ENCODE measurements at places on chromosomes 6 and 20. TPM values are rescaled to one million over a fixed set of nuclear protein-coding genes. Genes with fewer than 3 reads are reported as not detected.

DNA sequence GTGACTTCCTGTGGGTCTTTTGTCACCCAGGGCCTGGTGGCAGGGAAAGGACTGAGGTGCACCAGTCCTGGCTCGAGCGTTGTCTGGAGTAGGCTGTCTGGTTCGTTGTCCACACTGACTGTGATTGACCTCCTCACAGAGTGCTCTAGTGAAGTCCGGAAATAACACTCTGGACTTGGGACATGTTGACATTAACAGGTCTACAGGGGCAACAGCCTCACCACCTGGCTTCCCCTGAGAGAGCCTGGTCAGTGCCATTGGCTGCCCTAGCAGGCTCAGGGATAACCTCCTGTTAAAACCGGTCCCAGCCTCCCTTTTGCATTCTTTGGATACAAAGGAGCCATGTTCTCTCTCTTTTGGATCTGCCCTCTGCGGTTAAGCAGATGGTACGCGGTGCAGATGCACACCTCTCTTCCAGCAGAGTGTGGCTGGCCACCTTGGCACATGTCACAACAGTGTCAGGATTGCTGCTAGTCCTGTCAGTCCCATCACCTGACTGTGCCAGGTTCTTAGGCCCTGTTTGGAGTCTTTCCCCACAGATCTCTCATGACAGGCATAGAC lies 46.2 kb downstream of the CDS2 start:
- DNase-seq = no peak

SPATS1 gene
- total RNA-seq = not detected

- peak; percentile 64 for DNase-seq
Measured at GRCh38 chr20:23368316-23369071, 6.5 kb downstream of the GZF1 start.

- no peak for DNase-seq
Measured at GRCh38 chr6:156988276-156989158, 211.3 kb downstream of the ARID1B start.

TDRD6 gene
- not detected for total RNA-seq

DNA sequence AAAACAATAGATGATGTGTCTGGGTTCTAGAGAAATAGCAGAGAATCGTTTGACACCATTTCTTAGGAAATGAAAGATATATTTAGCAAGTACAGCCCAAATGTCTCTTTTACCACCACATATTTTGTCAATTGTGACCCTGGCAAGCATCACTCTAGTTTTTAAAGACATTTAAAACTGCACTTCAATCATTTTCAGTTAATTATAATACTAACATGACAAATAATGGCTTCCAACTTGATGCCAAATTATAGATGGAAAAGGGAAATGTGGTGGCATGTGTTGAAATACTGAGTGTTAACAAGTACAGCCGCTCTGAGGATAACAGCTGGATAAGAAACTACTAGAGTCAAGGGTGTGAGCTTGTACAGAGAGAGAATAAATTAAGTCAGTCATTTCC lies 648.9 kb downstream of the FRK start:
- DNase-seq = no peak

- DNase-seq = no peak
Measured at GRCh38 chr6:168728056-168728455, 287.1 kb downstream of the SMOC2 start.

MOCS1 gene
- 8.1 TPM for total RNA-seq

- no peak for DNase-seq
Measured at GRCh38 chr6:87154641-87154992, 748 bp upstream of the ZNF292 start.

DNA sequence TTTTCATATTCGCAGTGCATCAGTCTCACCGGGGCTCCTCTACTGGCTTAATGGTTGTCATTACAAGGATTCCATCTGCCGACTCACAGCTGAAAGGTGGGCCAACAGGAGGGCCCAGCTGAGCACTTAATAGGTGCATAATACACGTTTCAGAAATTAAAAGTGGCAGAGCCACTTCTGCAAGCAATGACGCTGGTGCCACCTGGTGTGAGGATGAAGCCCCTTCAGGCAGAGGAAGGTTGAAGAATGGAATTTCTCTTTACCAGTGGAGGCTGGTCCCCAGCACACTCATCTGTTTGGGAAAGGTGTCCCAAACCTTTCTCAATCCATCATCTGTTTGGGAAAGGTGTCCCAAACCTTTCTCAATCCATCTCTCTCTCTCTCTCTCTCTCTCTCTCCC lies 8.2 kb upstream of the STMND1 start:
- no peak for DNase-seq

GRCh38 chr20:20051767-20052073 lies 546 bp downstream of the CRNKL1 start:
- no peak for DNase-seq

GRCh38 chr6:20325641-20326421 lies 75.8 kb upstream of the E2F3 start:
- DNase-seq = peak; percentile 49

GJA10 gene
- not detected for total RNA-seq

TREML1 gene
- total RNA-seq = not detected

GRCh38 chr6:155374681-155375080 lies 60.4 kb upstream of the TFB1M start:
- DNase-seq = no peak

C6orf141 gene
- total RNA-seq = not detected

GRCh38 chr6:54515013-54515412 lies 206.8 kb downstream of the TINAG start:
- DNase-seq = peak; percentile 2

GRCh38 chr20:49557449-49557848 lies 10.5 kb downstream of the PTGIS start:
- peak; percentile 50 for DNase-seq

- peak; percentile 72 for DNase-seq
Measured at GRCh38 chr20:58888521-58889333, 36.2 kb downstream of the GNAS start.

DNA sequence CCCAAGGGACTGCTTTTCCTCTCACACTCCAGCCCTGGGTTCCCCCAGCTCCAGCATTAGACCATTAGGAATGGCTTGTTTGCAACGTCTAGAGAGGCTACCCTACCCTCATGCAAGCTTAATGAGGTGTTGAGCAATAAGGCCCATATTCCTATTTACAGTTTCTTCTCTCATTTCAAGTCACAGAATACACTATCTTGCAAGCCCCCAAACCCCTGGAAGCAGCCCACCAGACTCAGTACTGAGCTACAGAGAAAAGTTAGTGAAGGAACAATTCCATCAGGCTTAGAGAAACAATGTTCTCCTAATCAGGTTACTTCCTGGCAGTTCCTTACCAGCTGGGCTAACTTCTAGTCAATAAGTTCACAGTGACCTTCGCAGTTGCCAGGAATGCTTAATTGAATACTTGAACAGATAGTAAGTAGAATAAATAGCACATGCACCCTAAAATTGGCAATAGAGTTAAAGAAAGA lies 606.5 kb upstream of the NOX3 start:
- DNase-seq = no peak

- peak; percentile 24 for DNase-seq
Measured at GRCh38 chr6:32047084-32047478, 8.9 kb downstream of the CYP21A2 start.

NFKBIE gene
- 7.5 TPM for total RNA-seq

DNA sequence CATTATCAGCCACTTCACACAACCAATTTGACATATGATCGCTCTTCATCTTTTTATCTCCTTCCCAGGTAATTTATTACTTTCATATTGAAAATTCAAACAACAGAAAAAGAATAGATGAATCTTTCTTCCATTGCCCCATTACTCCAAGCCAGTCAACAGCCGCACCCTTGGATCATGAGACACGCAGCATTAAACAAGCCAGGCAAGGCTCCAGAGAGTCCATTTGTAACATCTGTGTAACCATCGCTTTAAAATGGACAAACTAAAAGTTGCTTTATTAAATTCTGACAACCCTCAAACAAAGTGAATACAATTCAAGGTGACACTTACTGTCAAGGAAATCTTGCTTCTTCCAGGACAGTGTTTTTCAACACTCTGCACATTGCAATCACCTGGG lies 200.3 kb downstream of the EPM2A start:
- no peak for DNase-seq

IRF4 gene
- not detected for total RNA-seq

PDE7B gene
- 12.4 TPM for total RNA-seq

- no peak for DNase-seq
Measured at GRCh38 chr6:143544011-143544696, 32.6 kb upstream of the FUCA2 start.

EYA4 gene
- total RNA-seq = 11.9 TPM

- no peak for DNase-seq
Measured at GRCh38 chr6:44250718-44251123, 3.8 kb downstream of the HSP90AB1 start.

DNA sequence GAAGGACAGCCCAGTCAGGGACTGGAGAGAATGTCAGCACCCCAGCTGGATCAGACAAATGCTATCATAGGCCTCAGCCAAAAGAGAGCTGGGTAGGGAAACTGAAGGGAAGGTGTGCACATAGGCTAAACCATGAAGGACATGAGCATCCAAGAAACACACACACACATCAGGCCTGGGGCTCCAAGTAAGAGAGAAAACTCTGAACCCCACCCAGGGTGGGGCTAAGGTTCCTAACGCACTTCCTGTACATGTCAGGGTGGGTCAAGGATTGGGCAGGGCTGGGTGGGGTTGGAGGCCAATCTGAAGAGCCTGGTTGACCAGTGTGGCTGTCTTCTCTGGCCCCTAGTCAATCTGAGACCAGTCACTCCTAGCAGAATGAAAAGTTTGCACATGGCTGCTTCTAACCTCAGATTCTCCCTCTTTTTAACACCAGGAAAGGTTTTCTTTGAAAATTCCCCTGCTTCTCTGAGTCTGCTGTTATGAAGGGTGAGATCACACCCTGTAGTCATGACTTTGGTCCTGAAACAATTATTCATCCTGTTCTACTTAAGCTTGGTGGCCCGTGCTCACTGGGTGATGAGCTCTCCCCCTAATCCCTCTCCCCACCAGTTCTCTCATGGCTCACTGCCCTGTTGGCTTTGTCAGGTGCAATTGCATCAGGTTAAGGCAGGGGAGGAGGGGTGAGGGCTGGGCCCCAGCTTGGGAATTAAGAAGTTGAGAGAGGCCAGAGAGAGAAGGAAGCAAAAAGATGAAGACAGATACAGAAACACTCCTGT lies 88.4 kb downstream of the MAFB start:
- DNase-seq = no peak

DNA sequence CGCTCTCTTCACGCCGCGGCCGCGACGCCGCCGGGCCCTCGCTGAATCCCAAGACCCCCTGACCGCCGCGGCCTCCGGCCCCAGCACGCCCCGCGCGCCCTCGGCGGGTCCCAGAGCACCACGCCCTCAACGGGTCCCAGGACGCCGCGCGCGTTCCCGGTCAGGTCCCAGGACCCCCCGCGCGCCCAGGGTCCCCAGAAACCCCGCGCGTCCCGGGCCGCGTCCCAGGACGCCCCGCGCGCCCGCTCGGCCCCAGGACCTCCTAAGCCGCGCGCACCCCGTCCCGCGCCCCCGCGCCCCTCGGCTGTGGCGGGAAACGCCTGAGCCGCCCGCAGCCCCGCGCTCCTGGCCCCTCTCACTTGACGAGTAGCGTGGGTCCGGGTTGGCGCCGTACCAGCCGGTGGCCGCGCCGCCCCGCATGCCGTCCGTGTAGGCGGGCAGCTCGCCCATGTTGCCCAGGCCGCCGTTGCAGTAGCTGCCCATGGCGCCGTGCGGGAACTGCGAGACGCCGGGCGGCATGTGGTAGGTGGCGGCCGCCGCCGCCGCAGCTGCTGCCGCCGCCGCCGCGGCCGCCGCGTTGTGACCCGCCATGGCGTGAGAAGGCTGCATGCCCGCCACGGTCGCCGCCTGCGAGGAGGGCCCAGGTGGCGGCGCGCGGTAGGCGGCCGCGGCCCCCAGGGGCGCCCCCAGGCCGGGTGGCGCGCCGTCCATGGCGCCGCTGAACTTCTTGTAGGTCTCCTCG lies 556 bp downstream of the NKX2-4 start:
- no peak for DNase-seq

GRCh38 chr6:53192682-53193188 lies 44.1 kb upstream of the GCM1 start:
- DNase-seq = no peak

GRCh38 chr6:137775227-137775626 lies 91.8 kb upstream of the TNFAIP3 start:
- no peak for DNase-seq

GRCh38 chr6:113647143-113647889 lies 209.8 kb upstream of the MARCKS start:
- no peak for DNase-seq

- no peak for DNase-seq
Measured at GRCh38 chr6:10609038-10609437, 85.4 kb downstream of the C6orf52 start.

- no peak for DNase-seq
Measured at GRCh38 chr6:129153257-129153656, 270.3 kb downstream of the LAMA2 start.

DNA sequence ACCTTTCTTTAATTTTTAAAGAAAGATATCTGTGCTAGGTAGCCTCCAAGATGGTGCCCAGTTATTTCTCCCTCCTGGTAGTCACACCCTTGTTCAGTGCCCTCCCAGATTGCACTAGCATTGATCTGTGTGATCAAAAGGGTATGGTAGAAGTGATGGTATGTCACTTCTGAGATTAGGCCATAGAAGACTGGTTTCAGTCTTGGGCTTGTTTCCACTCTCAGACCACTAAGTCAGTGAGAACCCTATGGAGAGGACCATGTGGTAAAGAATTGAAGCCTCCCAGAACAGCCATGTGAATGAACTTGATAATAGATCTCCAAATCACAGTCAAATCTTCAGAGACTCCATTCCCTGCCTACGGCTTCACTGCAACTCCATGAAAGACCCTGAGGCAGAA lies 57.3 kb downstream of the THEMIS start:
- no peak for DNase-seq

CASS4 gene
- 26.1 TPM for total RNA-seq

GRCh38 chr20:1203630-1204029 lies 376 bp downstream of the C20orf202 start:
- no peak for DNase-seq

NFATC2 gene
- 0.28 TPM for total RNA-seq

TMEM239 gene
- total RNA-seq = not detected

- no peak for DNase-seq
Measured at GRCh38 chr6:109050012-109050411, 44.6 kb downstream of the SESN1 start.

- no peak for DNase-seq
Measured at GRCh38 chr6:2194643-2195042, 50.8 kb downstream of the GMDS start.

DNA sequence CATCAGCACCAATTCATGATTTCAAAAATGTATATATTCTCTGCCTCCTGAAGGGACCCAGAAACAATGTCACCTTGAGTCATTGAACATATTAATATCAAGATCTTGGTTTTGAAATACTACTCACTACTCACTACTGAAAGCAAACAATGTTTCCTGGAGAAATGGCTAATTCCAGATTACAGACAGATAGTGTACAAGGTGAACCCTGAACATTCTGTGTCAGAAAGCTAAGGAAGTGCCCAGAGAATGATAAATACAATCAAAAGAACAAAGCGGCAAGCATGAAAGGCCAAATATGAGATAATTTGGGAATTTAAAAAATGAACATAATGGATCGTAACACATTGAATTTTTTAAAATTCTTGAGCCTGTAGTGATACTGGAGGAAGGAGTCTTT lies 101.5 kb upstream of the TENT5A start:
- DNase-seq = no peak

Measured in IMR-90 (cell line).